ENCODE measurements at places on chromosomes 4 and X.

DNA sequence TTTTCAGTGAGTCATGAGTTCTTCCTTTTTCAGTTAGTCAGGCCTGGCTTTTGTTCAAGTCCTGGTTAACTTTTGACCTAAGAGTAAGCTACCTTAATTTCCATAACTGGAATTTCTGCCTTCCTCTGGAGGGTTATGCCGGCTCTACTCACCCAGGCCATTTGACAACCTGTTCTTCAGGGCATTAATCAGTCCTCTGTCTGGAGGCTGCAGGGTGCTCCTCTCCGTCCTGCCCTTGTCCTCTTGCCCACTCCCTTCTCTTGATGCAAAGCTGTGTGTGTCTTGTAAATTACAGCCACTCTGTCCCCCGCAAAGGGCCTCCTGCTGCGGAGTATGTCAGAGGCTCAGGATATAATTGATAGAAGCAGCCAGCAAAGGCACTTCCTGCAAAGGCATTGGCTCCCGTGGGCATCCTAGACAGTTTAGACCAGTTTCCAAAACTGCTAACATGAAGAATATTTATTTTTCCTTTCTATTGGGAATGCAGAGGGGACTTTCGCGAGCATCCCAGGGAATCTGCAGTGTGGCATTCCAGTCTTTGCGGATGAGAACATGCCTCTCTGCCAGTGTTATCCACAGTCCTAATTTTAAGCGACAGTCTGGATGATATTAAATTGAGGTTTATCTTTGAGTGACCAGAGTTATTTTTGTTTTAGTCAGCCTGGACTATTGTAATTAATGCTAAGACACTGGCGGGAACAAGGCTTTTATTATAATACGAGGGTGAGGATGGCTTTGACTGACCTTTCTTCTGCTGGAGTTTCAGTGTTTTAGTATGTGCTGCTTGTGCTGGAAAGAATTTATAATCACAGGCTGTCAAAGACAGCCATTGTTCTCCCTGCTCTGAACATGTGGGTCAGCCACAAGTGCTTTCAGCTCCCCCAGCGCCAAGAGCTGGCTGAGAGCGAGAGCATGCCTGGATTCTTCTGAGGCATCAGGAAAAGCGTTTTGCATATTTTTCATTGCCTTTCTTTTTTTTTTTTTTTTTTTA lies 74.2 kb downstream of the LIMCH1 start:
- peak; percentile 19 for DNase-seq

- DNase-seq, result no peak
These were observed 421.8 kb downstream of the GBA3 start for GRCh38 chr4:23114538-23114937.

DNA sequence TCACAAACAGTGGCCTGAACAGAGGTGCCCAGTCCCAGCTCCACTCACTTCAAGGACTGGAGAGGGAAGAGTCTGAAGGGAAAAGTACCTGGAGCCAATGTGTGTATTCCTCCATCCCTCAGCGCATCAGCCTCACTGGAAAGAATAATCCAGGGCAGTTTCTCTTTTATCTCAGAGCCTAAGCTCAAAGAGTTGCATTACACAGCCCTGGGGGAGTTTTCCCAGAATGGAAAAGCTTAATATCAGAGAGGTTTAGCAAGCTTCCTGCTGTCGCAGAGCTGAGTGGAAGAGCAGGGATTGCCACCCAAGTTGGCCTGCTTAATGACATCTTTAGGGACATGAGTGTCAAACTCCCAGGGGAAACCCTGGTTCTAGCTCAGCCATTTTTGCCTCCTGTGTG lies 80.4 kb upstream of the MSX1 start:
- DNase-seq, result no peak

GRCh38 chr4:88419874-88420273 lies 37.0 kb upstream of the HERC5 start:
- DNase-seq, result no peak

DNA sequence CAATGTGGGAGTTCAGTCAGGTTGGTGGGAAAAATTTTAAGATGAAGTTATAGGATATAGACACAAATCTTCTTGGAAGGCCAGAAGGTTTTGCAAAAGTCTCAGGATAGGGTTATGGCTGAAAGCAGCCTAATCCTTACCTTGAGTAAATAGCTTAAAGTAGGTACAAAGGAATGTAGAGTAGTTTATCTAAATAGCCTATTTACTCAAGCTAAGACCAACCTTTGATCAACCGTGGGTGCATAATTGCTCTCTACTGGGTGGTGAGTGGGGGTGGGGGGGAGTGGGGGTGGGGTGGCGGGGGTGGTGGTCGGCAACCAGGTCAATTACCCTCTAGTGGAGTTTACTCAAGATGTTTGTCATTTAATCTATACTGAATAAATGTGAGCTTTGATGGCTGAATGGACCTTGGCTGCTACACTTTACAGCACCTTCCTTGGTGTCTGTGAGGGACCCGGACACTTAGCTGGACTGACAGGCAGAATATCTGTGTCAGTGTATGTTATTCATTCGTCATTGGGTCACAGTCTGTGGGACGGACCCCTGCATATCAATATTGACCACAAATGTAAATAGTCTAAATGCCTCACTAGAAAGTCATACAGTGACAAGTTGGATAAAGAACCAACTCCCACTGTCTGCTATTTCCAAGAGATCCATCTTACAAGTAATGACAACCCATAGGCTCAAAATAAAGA lies 545.7 kb upstream of the PABPC4L start:
- DNase-seq, result no peak

DNA sequence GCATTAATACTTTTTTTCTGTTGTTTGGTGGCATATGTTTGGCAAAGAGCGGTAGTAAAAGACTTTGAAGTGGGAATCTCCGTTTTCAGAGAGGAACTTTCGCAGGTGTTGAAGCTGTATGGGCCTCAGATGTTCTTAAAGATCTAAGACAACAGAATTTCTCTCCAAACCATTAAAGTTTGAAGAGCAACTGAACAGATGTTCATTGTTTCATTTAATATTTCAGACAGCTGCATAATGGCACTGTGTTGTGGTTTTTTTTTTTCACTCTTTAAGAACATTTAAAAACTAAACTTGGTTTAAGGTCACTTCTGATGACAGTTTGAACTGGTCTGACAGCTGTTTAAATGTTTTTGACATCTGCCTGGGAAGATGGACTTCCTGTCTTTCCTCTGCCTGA lies 882.7 kb upstream of the PCDH10 start:
- DNase-seq, result no peak

DNA sequence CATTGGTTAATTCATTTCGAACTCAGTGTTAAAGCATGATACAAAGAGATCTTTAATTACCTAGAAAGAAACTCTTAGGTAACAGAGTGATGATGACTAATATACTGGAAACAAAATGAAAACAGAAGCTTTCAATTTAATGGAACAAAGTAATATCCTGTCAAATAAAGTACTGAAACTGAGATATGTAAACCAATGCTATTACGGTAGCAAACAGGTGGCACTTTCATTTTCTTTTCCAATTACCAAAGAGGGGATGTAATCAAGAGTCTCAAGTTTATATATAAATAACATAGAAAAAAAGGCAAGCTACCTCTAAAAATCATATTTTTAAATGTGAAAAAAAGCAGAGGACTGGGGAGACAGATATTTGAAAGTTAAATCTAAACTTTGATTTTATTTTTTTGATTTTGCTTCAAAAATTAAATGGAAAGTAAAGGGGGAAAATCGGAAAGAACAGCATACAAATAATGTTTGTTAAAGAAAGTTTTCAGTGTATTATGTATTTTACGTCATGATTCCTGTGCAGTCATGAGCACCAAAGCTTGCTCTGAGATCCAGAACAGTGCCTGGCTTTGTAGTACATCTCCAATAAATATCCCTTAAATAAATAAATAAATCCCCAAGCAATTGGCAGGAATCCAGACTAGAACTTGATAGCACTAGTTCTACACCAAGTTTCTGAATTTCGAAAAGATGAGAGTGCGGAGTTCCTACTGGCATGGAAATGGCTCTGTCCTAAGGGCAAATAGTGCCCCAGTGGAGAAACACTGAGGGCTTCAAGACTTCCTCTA lies 25.0 kb upstream of the RAPGEF2 start:
- DNase-seq, result no peak

GRCh38 chr4:1604181-1604705 lies 79.9 kb downstream of the FAM53A start:
- DNase-seq, result no peak

DNA sequence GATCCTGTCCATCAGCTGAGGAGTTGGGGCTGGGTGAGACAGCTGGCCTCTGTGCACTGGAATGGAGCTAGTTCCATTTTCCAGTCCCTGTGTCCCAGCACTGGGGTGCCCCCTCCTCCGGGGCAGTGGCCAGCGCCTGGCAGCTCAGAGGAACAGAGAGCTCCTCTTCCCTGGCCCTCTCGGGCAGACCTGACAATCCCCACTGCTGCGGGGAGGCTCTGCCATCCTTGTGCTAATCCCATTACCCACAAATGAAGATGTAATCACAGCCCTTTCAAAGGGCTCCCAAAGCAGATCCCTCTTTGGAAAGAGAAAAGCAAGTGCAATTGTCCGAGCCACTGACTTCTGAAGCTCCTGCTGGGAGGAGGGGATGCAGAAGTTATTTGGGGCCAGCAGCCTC lies 75.1 kb upstream of the MSX1 start:
- DNase-seq, result no peak

DNA sequence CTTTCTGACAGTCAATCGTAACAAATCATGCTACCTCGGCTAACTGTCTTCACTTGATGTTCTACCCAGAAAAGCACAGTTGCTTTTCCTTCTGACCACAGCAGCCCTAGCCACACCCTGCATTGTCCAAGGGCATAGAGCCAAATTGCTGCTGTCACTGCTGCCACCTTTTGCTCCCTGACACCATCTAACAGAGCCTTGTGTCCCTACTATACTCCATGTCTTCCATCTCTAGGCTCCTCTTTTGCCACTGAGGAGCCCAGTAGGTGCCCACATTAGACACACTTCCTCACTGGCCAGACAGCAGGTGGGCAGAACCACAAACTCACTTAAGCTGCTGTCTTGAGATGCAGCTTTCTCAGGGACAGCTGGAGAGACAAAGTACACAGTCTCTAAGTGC lies 91.4 kb downstream of the ANXA3 start:
- DNase-seq, result no peak

GRCh38 chrX:119602701-119603255 lies 3.4 kb downstream of the NKRF start:
- DNase-seq, result no peak

DNA sequence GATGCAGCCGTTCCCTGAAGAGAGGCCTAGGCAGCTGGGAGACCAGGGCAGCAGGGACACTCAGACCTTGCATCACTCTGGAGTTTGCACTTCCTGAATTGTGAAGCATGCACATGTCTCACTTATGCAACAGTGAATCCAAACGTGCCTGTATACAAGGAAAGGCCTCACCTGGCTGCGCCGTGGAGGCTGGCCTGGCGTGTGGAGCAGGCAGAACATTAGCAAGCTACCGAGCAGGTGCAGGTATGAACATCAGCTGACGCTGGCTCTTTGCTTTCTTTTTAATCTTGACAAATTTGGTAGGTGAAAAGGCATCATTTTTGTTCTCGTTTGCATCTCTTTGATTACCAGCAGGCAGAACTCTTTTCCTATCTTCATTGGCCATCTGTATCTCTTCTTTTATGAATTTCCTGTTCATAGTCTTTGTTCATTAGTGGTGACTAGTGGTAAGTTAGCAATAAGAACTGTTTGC lies 37.1 kb upstream of the IRAK1 start:
- DNase-seq, result no peak

GRCh38 chrX:88604433-88605221 lies 142.4 kb upstream of the CPXCR1 start:
- DNase-seq, result peak; percentile 3

GRCh38 chr4:170022211-170022610 lies 4.0 kb downstream of the MFAP3L start:
- no peak for DNase-seq

- DNase-seq, result peak; percentile 2
These were observed 752 bp upstream of the ATP6AP2 start for GRCh38 chrX:40579900-40580536.

- no peak for DNase-seq
These were observed 52.6 kb downstream of the RPS3A start for GRCh38 chr4:151152028-151152427.

GRCh38 chr4:5980436-5981155 lies 37.6 kb downstream of the C4orf50 start:
- no peak for DNase-seq

DNA sequence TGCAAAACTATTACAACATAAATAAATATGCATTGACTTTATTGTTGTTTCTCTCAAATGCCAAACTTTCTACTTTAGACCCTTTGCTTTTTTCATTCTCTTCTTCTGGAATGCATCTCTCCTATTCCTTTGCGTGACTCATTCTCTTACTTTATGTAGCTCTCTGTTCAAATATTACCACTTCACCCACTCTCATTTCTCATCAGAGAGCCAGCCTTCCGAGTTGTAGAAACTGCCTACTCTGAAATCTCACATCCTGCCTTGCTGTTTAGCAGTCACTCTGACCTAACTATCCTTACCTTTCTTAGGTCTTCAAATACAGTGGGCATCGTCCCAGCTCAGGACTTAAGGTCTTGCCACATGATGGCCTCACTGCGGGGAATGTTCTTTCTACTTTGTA lies 143.5 kb downstream of the GALNTL6 start:
- no peak for DNase-seq

DNA sequence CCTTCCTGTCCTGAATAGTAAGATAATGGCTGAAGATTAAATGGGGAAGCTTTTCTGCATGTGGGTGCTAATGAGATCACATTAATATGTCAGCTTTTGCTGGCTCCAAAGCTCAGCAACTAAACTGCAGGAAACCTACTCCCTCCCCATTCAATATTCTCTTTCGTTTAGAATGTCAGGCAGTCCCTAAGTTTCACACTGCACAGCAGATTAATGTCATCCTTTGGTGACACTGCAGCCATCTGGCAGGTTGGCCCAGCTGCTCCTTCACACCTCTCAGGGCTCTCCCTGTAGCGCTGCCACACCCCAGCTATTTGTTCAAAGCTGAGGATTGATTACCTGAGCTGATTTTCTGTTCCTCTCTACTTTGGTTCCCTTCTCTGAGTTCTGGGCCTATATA lies 110.5 kb downstream of the KDR start:
- no peak for DNase-seq

GRCh38 chrX:111447298-111447697 lies 35.3 kb upstream of the DCX start:
- DNase-seq, result no peak

GRCh38 chr4:7434766-7435150 lies at the start of gene PSAPL1:
Gene PSAPL1 (minus strand): TSS chr4:7434930. CDS start chr4:7434879, 51 bp downstream.
- DNase-seq, result peak; percentile 5

GRCh38 chr4:176814770-176815169 lies 22.0 kb upstream of the VEGFC start:
- DNase-seq, result no peak

DNA sequence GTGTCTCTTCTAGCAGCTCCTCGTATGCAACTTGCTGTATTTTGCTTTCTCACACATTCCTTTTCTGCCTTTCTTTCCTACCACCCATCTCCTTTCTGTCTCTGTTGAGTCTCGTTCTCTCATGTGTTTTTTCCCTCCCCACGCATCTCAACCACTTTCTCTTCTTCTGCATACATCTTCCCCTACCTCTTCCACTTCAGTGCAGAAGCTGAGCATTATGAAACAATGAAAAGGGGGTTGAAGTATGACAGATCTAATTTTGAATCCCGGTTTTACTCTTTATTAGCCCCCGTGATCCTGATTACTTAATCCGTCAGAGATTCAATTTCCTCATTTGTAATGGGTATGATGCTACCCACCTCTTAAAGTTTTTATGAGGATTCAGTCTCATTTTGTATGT lies 7.3 kb downstream of the FAM241A start:
- no peak for DNase-seq

- peak; percentile 12 for DNase-seq
These were observed 4.7 kb upstream of the LRAT start for GRCh38 chr4:154739111-154739510.
